ENCODE measurements at places on chromosomes 1 and 21.

GRCh38 chr1:35298464-35298863 is 30.0 kb downstream of the ZMYM4 start:
- DNase-seq = peak; percentile 11

DNA sequence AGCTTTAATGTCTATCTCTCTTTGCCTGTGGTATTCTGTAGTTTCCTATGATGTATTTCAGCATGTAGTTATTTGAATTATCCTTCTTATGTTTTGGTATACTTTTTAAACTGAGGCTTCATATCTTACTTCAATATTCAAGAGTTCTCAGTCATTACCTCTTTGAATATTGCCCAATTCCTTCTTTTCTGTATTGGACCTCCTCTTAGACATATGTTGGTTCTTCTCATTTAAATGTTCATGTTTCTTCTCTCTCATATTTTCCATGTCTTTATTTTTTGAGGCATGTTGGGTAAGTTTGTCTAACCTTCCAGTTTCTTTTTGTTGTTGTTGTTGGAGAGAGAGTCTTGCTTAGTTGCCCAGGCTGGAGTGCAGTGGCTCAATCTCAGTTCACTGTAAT is 140.6 kb downstream of the MRPS6 start:
- DNase-seq = no peak

DNA sequence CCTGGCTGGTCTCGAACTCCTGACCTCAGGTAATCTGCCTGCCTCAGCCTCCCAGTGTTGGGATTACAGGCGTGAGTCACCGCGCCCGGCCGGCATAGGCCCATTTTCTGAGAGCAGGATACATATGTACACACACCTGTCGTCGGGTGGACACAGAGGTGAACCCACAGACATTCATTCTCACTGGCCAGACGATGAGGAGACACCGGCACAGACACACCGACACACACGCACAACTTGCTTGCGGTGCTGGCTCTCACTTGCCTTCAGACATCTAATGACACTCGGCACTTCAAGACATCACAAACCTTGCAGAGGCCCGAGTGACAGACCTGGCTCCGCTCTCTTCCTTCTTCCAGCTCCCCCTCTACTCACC is 579 bp downstream of the PTCH2 start:
- DNase-seq = no peak

DNA sequence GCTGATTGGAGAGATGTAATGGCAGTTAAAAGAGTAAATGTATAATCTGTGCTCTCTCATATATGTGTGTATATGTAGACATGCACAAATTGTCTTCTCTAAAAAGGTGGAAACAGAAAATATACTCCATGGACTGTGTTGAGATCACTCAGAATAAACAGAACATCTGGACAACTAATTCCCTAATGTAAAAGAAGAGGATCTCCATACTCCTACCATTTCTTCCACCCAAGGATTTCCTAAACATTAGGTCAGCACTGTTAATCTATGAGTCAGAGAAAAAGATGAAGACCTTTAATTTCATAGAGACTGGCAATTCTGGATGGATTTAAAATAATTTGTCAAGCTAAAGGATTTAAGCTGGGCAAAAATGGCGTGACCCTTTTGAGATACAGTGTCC is 80.1 kb downstream of the ESRRG start:
- DNase-seq = no peak

DNA sequence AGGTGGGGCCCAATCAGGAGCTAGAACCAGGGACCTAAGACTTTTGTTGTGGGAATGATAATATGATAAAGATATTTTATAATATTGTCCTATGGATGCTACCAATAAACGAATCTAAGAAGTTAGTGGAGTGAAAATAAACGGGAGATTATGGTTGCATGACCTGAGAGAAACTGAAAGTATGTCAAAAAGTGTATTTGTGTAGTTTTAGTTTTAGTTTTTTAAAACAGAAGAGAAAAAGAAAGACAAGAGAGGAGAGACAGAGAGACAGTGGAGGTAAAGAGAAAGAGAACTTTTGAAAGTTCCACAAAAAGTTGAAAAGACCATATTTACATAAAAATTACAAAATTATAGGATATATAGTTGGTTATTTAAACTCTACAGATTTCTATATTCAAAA is 64.1 kb upstream of the TMPRSS15 start:
- no peak for DNase-seq

DNA sequence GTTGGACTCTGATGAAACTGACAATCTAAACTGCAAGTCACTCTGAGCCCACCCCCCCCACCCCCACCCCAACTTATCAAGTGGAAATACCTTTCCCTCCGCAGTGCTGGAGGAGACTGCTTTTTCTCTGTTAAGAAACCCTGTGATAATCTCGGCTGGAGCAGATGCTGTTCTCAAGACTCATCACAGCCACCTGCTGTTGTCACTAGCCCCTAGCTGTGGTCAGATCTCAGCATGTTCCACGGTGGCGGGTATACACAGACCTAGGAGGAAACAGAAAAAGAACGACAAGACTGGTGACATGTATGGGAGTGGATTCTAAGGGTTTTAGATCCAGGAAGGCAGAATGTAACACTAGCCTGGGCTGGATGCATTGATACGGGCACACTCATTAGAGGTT is 2.3 kb downstream of the ACTL8 start:
- no peak for DNase-seq

- DNase-seq = peak; percentile 45
Observed at GRCh38 chr1:18926315-18927081, 24.1 kb upstream of the ALDH4A1 start.

- no peak for DNase-seq
Observed at GRCh38 chr1:211305044-211305443, 21.6 kb upstream of the TRAF5 start.

- DNase-seq = no peak
Observed at GRCh38 chr1:88741413-88741812, 57.3 kb downstream of the PKN2 start.

- DNase-seq = no peak
Observed at GRCh38 chr1:7387053-7387927, 383.8 kb upstream of the VAMP3 start.

- no peak for DNase-seq
Observed at GRCh38 chr1:172867216-172867818, 183.4 kb downstream of the TNFSF18 start.

GRCh38 chr1:199786695-199787094 is 240.8 kb upstream of the NR5A2 start:
- DNase-seq = no peak

DNA sequence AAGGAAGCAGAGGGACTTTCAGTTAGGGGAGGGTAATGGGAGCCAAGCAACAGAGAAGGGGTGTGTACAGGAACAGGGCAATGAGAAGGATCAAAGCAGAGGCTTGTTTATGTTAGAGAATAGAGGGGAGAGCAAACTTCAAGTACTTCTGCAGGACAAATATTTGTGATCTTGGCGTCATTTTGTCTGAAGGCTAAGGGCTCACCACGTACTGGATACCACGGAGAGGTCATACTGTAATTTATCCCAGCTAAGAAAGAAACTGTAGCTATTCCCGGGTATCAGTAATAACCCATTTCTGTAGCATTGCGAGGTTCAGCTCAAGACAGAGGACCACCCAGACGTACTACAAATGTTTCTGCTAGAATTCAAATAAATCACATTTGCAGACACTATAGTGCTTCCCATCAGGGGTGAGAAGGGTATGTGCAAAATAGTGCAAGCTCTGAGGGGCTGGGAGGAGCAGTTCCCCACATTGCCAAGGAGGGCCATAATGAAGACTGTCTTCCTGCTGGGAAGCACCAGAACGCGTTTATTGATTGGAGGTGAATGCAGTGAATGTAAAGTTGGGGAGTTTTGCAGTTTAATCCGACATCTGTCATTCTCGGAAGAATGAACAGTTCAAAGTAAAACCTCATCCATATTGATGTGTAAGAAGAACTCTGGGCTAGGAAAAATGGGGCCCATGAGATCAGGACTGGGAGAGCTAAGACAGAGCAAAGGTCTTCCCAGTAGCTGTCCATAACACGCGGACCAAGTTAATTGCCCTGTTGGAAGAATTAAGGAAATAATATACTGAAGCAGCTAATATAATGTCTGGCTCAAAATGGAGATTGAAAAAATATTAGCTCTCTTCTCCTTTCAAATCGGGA is 136.9 kb downstream of the RWDD3 start:
- no peak for DNase-seq

DNA sequence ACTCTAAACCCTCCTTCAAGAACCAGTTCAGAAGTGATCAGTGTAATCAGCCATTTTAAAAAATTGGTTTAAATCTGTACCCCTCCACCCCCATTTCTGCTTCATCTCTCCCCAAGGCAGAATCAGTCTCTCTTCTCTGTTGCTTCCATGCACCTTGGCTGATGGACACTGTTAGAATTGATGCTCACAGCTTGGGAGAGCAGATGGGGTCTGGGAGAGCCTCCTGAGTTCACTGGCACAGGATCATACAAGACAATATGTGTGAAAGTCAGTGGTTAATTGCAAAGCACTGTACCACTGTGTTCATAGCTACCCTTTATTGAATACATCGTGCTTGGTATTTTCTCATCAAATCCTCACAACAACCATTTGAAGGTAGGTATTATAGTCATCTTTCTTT is 140.9 kb downstream of the ROR1 start:
- no peak for DNase-seq

DNA sequence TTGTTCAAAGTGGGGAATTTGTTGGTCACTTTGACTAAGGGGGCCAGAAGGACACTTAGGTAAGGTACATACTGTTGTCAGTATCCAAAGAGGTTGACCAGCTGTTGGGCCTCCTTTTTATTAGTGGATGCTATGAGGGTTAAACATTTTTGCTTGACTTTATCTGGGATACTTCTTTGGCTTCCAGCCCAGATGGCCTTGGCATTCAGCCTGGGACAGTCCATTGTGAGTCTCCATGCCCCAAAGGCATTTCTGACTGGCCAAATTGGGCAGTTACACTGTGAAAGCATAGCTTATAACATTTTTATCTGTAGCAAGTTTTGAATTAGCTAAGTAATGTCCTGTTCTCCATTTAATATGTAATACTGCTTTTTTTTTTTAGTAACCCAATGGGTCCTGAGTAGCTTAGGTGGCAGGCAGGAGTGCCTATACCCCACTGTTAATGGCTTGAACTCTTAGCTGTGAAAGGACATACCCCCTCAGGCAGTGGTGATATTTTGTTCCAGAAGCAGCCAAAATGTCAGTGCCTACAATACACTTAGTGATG is 35.4 kb upstream of the CD1D start:
- DNase-seq = no peak

GRCh38 chr1:165367375-165367993 is 11.0 kb upstream of the LMX1A start:
- DNase-seq = peak; percentile 50

DNA sequence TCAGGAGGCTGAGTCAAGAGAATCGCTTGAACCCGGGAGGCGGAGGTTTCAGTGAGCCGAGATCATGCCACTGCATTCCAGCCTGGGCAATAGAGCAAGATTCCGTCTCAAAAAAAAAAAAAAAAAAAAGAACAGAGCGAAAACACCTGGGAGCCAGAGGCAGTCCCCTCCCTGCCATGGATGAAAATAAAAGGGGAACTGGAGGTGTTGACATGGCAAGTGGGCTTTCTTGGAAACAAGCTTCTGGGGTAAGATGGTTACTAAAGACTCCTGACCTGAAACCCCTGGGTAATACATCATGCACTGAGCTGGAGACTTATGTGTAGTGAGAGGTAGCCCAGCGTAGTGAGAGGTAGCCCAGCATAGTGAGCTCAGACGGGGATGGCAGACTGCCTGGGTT is 31.6 kb downstream of the ADCY10 start:
- no peak for DNase-seq

- no peak for DNase-seq
Observed at GRCh38 chr1:21909787-21910503, 27.2 kb downstream of the HSPG2 start.

- DNase-seq = no peak
Observed at GRCh38 chr1:241485145-241485544, 34.4 kb downstream of the FH start.
